ENCODE measurements at places on chromosomes 3 and 15. TPM values are rescaled to one million over a fixed set of nuclear protein-coding genes. Genes with fewer than 3 reads are reported as not detected.

CACNA2D3 gene
- total RNA-seq, result not detected

ATP13A5 gene
- total RNA-seq, result not detected

LINGO1 gene
- total RNA-seq, result not detected

DNA sequence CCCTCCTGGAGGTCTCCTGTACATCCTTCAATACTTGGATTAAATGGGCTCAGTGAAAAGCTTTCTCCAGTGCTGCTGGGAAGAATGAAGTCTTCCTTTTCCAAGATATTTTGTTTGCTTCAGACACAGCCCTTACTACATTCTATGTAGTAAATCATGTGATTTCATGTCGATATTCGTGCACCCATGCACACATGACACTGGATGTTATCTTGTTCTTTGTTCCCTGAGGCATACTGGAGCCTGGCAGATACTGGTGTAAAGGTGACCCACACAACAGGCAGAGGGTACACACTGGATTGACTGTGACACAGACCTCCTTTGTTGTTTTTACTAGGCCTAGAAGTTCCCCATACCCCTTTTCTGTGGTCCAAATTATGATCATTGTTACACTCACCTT lies 40.3 kb upstream of the ATP2C1 start:
- peaks cover 3% of the 10 kb centered on the region for H3K36me3 ChIP-seq
- no peak overlapping the region for H3K27ac ChIP-seq
- H3K4me3 ChIP-seq, result no peak overlapping the region
- DNase-seq, result no peak

DNA sequence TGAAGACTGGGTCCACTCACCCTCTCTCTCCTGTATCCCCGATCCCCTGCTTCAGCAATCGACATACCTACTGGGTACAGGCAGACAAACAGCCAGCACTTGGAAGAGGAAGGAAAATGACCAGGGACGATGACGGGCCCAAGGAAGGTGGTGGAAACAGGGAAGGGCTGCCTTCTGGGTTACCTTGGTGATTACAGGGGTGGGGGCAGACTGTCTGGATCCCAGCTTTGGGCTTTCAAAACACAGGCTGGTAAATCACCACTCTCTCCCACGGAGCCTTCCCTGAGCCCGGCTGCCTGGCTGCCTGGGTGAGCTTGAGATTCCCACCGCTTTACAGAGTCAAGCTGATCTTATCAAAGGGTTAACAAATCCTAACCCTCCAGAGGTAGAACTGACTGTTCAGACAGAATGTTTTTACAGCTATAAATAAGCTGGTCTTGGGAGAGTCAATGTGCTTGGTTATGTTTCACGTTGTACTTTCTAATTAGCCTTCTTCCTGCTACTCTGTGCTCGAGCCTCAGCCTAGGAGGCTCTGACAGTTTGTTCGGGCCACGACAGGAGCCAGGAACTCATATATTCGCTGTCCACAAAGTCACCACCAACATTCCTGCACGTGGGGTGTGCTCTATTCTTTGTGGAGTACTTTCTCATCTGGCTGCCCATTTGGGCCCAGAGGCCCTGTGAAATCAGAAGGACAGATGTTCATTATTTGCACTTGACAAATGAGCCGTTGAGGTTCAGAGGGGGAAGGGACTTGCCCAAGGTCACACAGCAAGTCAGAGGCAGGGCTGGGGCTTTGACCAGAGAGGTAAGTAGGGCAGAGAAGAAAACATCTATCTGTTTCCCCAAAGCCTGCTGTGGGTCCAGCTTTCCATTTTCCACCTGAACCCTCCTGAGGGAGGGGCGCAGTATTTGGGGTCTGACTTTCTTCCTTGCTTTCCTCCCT lies 63.5 kb downstream of the FEM1B start:
- DNase-seq, result no peak
- peaks cover 2% of the 10 kb centered on the region for H3K27me3 ChIP-seq
- H3K27ac ChIP-seq, result no peak overlapping the region
- H3K4me3 ChIP-seq, result no peak overlapping the region
- no peaks in the 10 kb centered on the region for H3K4me1 ChIP-seq

CIB2 gene
- 0.91 TPM for total RNA-seq
